Amygdala (tissue), 56 donors: ENCODE measurements at places on chromosomes 5 and 9.

GRCh38 chr5:135011355-135012032 is 22.5 kb downstream of the PITX1 start:
- no peak for DNase-seq

- no peak for DNase-seq
Measured at GRCh38 chr5:175709276-175709781, 51.5 kb downstream of the HRH2 start.

GRCh38 chr5:58365791-58366190 is 94.1 kb downstream of the PLK2 start:
- no peak for DNase-seq

DNA sequence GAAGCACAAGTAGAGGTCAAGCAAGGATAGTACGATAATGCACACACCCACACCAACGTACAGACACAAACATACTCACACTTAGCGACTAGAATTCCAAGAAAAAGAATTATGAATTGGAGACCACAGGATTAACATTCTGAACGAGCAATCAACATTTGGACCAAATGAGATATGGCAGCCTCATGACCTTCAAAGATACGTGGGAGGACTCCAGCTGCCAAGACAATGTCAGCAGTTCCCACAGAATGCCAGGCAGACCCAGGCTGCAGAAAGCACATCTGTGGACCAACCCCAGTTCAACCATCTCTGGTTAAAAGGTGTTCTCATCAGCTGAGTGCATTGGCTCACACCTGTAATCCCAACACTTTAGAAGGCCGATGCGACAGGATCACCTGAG is 187.6 kb upstream of the GRAMD2B start:
- DNase-seq, result no peak

GRCh38 chr5:158080112-158080511 is 221.2 kb upstream of the CLINT1 start:
- DNase-seq, result no peak

DNA sequence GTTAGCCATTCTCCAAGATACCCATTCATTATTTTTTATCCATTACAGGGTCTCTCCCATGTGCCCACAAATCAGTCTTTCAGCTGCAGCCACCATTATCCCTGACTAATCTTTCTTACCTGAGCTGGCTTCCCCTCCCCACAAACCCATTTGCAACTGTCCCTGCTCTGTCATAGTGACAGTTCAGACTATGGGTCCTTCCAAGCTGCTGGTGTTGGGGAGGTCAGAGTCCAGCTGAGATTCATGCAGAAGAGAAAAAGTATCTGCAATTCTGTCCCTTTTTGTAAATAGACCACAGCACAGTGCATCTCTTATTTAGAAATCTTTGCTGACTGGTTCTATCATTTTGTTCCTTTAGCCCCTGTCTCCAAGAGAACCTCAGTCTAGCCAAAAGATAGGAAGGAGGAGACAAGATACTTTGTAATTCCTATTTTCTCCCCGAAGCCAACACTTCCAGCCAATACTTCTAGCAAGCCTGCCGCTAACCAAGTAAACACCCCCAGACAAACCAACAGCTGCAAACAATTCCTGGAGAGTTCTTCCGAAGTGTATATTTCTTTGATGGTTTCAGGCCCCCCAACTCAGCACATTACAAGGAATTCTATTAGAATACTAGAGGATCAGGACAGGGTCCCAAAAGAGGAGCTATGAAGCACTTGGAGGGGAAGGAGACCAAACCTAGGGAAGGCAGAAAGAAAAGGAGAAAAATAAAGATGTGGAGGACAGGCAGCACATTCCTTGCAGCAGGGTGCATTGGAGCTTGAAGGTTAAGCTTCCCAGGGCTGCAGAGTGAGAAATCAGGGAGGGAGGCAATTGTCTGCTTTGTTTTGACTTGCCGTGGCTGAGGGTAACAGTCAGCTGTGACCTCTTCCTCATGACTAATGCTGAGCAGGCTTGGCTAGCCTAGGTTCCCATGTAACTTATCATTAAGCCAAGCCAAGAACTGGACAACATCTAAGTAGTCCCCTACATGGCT is 148.5 kb downstream of the SGCD start:
- DNase-seq, result no peak

DNA sequence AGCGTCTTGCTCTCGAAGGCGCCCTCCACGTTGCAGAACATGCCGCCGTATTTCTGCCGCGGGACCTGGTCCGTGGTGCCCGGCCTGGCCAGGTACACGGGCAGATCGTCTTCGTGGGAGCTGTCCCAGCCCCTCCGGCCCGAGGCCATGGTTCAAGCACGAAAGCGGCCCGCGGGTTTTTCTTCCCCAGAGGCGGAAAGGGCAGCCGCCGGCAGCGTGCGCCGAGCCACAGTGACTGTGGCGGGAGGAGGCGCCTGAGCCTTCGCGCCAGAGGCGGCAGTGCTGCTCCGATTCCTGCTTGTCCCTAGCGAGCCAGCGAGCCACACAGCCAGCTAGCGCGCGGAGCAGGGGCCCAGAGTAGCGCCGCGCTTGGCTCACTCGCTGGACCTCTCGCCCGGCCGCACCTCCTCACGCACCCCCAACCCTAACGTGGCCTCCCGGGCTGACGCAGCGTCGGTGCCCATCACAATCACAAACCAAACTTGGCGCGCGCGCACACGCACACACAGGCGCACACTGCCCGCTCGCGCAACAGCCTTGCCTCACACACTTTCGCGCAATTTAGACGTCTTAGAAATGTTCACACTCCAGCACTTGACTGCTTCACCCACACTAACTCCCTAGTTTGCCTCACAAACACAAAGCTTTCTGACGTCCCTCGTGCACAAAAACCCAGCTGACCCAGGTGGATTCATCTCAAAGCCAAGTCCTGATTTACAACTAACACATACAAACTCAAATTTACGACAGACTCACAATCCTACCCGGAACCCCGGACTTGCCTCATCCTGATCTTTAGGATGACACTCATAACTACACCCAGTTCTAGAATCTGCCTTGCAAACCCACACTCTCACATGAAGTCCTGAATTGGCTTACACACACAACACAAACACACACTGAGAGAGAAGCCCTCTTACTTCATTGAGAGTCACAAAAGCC is at the start of gene DPYSL3:
TSS of gene DPYSL3 (minus strand) at position 359 of the 942 bp plus-strand sequence. CDS start at position 149, 210 bp downstream.
- DNase-seq, result peak; percentile 22

- DNase-seq, result no peak
Measured at GRCh38 chr5:36766981-36767380, 109.6 kb upstream of the NIPBL start.

DNA sequence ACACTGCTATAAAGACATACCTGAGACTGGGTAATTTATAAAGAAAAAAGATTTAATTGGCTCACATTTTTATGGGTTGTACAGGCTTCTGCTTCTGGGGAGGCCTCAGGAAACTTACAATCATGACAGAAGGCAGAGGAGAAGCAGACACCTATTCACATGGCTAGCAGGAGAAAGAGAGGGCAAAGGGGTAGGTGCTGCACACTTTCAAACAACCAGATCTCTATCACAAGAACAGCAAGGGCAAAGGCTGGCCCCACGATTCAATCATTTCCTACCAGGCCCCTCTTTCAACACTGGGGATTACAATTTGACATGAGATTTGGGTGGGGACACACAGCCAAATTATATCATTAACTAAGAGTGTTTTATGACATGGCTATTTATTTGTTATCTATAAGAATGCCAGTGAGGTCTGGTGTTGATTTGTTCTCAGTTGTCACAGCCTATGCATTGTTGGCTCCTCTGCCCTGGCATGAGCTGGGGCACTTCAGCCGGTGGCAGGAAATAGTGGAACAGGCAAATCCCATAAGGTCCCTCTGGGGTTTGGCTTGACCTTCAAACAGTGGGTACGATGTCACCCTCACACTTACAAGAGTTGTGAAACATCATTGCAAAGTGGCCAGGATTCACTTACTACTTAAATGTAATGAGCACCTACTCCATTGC is 44.1 kb downstream of the SPARC start:
- DNase-seq, result no peak
